Suppressor macrophage (primary cell): ENCODE measurements at places on chromosomes 1 and 21.
A peak's percentile ranks its signal among the peaks of the same experiment; 100 is the strongest.

- DNase-seq, result no peak
Observed at GRCh38 chr21:39048574-39048973, 134.7 kb downstream of the PSMG1 start.

GRCh38 chr1:44531785-44532566, 126.9 kb downstream of the RNF220 start:
- DNase-seq, result no peak

DNA sequence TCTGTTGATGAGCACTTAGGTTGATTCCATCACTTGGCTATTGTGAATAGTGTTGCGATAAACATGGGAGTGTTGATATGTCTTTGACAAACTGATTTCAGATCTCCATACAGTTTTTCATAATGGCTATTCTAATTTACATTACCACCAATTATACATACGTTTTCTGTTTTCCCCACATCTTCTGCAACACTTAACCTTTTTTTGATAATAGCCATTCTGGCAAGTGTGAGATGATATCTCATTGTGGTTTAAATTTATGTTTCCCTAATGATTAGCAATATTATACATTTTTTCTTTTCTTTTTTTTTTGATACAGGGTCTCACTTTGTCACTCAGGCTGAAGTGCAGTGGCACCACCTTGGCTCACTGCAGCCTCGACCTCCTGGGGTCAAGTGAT, 17.0 kb downstream of the SNRPE start:
- no peak for DNase-seq

DNA sequence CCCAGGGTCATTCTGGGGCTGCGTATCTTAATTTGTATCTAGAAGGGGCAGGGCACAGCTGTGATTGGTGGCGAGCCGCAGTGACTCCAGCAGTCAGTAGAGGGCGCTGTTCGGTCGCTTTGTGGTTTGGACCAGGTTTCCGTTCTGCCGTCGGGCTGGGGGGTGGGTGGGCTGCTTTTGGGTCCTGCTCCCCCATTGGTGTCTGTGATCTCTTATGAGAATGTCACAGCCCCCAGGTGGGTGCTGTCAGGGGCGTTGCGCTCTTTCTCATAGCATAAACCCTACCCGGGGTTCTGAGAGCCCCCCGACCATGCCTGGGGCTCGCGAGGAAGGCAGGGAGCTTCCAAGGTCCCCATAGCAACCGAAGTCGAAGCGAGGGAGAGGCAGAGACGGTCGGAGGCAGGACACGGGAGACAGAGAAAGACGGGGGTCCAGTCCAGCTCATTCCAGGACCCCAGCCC, 5.4 kb downstream of the TFF3 start:
- DNase-seq, result peak; percentile 74

DNA sequence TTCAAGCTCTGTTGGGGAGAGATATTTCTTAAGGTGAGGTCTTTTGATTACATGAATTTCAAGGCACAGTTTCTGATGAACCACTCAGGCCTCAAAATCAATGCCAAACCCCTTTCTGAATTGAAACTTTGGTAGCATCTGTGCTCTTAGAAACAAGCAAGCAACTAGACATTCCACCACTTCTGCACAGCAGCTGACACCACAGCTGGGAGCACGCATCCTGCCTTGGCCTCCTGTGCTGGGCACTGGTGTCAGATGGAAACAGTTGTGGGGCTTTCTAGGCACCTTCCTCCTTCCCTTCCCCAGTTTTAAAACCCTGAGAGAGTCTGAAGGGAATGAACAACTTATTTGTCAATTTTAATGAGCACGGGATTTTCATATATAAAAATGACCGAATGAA, 360.2 kb downstream of the ADGRL2 start:
- DNase-seq, result peak; percentile 32

- no peak for DNase-seq
Observed at GRCh38 chr1:169295846-169296245, 71.8 kb downstream of the NME7 start.

DNA sequence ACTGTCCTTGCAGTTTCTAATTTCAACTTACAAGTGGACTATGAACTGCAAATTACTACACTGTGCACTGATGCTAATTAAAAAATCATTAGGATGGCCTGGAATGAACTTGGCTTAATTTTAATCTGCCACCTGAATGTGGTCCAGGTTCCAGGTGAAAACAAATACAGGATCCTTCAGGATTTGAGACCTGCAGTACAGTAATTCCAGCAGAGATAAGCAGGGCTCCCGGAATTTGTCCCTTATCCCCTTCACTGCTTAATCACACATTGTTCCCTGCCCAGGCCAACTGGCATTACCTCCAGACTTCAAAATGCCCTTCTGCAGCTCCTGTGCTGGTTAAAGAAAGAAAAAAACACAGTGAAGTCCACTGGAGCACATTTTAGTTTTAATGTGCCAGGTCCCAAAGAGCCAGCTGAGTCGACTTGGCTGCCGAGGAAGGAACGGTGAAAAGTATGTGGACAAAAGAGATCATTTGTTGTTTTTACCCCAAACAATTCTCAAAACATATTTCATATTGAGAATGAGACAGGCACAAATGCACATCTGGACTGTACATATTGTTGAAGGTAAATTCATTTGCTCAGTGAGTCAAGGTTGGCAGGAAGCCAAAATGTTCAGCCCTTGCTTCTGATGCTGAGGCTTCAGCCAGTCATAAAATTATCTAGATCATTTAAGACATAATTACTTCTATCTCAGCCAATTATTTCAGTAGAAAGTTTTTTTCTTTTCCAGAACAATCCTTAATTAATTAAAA, 28.3 kb downstream of the DEGS1 start:
- no peak for DNase-seq

- no peak for DNase-seq
Observed at GRCh38 chr1:197302775-197303174, 34.7 kb downstream of the CRB1 start.

DNA sequence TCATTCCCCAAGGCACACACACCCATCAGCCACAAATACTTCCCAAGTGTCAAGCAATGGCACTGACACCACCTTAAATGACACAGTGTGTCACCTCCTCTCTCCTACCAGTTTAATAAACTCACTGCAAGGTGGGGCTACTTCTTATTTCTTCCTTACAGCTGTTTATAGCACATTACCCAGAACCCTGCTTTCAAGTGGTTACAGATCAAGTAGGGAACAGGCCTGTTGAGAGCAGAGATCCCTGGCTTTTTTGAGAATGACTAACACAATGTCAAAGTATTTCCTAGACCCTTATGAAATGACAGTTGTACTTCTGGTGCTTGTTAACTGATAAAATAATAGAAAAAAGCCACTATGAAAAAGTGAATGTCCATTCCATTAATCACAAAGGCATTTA, 19.8 kb downstream of the ZBTB17 start:
- DNase-seq, result no peak

DNA sequence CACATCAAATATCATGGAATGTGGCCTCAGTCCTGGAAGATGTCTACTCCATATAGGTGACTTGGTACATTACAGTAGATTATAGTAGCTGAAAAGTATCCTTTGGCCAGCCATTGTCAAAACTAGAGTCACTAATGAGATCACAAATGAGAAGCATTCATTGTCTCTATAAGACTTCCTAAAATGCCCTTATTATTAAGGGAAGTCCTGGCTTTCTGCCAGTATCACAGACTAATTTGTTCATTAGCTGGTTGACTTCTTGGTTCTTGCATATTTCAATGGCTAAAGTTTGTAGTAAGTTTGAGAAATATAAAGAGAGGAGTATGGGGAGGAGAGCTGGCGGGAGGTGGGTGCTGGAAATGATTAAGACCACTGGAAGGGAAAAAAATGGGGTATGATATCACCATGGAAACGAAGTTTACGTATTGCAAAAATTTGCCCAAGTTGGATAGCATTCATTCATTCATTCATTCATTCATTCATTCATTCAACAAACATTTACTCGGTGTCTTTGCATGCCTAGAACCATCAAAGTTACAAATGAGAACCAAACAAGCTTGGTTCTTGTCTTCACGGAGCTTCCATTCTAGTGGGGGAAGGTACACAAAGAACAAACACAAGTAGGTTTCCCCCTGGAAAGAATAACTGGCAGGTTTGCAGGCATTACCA, 11.7 kb upstream of the B3GALNT2 start:
- DNase-seq, result peak; percentile 71

GRCh38 chr1:26787381-26787705, 407 bp upstream of the PIGV start:
- no peak for DNase-seq

DNA sequence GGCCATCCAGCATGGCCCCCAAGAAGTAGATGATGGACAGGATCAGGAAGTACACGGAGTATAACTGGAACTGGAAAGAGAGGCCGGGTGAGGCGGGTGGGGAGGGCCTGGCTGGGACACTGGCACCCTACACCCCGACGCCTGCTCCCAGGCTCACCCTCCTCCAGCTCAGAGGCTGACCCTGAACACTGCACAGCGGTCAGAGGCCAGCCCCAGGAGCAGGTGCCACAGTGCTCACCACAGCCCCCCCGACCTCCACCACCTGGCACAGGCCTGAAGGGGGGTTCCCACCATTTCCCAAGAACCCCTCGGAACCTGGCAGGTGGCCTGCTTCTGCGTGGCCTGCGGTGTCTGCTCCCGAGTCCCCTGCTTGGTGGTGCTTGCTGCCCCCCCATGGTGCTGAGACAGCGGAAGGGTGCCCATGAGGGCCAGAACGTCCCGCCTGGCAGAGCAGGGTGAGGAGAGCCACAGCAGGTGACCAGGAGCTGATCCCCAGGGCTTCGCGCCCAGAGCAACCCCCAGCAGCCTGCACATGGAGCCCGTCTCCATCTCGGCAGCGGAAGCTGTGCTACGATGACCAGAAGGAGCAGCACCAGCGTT, 26.1 kb downstream of the SLC19A1 start:
- no peak for DNase-seq

GRCh38 chr1:100074604-100075395, 57.9 kb downstream of the SASS6 start:
- DNase-seq, result no peak

DNA sequence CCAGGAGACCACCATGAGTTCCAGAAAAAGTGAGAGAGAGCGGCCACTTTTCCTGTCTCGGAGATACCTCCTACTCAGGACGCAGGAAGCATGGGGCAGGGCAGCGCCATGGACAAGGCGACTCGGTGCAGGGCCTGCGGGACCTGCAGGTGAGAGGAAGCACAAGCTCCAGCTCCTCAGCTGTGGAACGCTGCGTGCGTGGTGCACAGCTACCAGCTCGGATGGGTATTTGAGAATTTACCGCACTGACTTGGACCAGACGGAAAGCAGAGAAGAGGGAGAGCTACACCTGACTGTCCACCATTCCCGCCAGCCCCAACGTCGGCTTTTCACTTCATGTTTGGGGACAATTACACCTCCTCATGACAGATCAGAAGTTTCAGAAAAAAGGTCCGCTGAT, 8.2 kb upstream of the CDK11A start:
- no peak for DNase-seq

DNA sequence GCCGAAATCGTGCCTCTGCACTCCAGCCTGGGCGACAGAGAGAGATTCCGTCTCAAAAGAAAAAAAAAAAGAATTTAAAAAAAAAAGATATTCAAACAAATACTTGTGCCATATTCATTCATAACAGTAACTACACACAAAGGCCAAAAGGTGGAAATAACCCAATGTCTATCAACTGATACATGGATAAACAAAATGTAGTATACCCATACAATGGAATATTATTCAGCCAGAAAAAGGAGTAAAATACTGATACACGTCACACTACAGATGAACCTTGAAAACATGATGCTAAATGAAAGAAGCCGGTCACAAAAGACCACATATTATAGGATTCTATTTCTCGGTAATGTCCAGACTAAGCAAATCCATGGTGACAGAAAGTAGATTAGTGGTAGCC, 109.4 kb upstream of the SOD1 start:
- no peak for DNase-seq

GRCh38 chr1:81998165-81998564, 197.4 kb downstream of the ADGRL2 start:
- no peak for DNase-seq

DNA sequence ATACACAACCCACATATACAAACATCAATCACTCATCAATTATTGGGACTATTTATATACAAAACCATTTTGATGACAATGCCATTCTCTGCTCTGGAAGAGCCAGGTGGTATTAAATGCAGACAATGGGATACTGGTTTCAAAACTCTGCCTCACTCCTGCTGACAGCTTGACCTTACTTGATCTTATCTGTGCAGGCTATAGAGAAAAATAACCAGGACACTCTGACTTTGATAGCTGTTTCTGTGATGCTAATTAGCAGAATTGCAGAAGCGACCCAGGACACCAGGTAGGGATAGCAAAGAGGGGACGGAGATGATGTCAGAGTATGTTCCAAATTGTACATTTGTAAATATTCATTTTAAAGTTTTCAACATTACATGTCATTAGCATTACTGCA, 89.5 kb downstream of the OLFM3 start:
- no peak for DNase-seq

DNA sequence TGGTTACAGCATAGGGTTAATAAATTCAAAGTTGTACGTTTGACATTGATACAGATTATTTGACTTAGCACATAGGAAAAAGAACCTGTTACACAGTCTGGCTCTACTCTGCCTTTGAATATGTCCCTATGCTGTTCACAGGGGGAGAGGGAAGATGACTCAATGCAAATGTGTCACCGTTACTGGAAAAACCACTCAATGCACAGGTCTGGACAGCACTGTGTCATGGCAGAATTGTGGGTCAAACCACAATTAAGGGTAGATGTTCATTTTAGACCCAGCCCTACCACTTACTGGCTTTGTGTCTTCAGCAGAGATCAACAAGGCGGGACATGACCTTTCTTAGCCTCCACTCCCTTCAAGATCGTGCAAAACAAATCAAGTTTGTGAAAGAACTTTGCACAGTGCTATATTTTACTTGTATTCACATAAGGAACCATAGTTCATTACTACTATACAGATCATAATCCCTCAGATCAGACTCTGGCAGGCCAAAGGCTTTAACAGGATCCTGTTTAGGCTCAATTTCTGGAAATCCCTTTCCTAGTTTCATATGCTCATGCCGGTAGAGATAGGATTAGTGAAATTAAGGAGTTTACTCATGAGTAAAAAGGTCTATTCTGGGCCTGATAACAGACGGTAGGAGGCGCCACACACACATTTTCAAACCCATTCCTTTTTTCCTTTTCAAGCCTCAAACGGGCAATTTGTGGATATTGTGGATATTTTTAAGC, 22.1 kb downstream of the EIF2D start:
- no peak for DNase-seq

- DNase-seq, result no peak
Observed at GRCh38 chr1:182752077-182752988, 37.2 kb upstream of the NPL start.

GRCh38 chr1:166937962-166938361, 37.4 kb downstream of the ILDR2 start:
- DNase-seq, result no peak

- DNase-seq, result no peak
Observed at GRCh38 chr1:51293898-51294515, 36.4 kb downstream of the TTC39A start.

- no peak for DNase-seq
Observed at GRCh38 chr1:55052221-55053142, 13.1 kb downstream of the PCSK9 start.

DNA sequence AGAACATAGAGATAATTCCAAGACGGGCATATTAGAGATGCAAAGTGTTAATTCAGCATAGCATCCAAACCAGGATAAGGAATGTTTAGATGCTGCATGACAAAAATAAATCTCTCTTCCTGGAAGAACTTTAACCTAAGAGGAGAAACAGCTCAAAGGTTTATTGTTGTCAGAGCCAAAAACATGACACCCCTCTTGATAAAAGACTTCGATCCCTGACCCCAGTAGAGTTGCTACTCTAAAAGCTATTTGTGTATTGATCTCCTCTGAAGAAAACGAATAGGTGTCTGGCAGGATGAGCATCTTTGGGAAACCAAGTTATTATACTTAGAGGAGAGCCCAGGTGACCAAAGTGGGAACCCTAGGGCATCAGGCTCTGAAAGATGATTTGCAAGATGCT, 158.1 kb downstream of the PIGK start:
- no peak for DNase-seq
